SK-N-MC (cell line): ENCODE measurements at places on chromosomes 2 and 18.

DNA sequence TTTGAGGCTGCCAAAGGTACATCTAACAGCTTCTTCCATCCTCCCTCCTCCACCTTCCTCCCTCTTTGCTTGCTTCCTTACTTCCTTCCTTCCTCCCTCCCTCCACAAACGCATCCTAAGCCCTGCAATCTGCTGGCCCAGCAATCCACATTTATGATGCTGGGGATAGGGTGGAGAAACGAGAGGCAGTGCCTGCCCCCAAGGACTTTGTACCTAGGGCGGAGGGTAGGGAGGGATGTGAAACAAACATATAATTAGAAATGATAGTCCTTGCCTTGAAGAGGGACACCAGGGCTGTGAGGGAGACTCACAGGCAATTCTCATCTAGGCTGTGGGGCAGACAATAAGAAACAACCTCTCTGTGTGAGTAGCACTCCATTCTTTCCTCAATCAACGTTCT, 188.3 kb downstream of the ANKRD30B start:
- DNase-seq: no peak

- no peak for DNase-seq
Measured at GRCh38 chr2:162509288-162509968, 165.5 kb downstream of the GCA start.

DNA sequence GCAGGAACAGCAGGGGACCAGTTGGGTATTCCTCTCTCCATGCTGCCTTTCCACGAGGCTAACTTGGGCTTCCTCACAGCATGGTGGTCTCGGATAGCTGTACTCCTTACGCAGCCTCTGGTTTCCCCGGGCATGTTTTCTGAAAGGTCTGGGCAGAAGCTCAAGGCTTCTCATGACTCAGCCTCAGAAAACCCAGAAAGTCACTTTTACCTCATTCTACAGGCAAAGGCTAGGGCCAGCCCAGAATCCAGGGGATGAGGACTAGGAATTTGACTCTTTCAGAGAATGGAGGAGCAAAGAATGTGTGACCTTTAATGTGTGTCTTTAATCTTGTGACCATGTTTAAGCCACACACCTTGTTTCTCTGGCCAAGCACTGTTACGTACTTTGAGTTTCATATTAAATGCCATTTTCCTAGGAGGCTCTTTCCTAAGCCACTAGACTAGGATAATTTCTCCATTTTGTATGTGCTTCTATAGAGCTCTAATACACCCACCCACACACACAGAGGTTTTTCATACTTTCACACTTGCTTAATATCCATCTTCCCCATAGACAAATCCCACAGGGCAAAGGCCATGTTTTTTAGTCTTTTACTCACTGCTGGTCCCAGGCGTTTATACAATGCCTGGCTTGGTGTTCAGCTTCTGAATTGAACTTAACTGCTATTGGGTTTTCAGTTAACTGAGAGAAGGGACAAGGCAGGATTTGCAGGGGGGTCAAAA, 77.3 kb downstream of the LONRF2 start:
- no peak for DNase-seq

DNA sequence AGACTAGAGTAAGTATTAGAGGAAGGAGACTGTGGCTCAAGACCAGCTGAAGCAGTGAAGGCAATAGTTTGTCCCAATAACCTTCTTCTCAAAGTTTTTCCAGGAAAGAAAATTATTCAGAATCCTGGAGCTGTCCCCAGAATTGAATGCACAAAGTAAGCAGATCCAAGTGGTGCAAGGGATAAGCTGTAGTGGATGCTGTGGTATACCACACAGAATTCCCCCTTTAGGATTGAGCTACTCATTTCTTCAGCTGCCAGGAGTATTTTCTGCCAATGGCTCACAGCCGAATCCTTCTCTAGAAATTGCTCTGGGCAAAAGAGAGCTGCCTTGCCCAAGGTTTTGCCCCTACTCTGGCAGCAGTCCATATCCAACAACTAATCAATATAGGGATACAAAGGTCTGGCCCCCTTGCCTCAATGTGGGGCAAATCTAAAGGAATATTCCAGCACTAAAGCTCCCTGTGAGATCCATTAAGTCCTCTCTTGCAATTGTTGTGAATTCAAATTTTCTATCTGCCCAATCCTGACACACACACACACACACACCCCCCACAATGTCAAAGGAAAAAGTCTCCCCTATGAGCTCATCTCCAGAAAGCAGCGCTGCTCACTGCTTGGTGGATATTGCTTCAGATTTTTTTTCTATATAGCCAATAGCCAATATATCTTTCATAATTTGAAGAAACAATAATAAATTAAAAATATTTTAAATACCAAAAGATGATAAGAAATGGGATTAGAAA, 18.4 kb upstream of the TCF7L1 start:
- DNase-seq: no peak

DNA sequence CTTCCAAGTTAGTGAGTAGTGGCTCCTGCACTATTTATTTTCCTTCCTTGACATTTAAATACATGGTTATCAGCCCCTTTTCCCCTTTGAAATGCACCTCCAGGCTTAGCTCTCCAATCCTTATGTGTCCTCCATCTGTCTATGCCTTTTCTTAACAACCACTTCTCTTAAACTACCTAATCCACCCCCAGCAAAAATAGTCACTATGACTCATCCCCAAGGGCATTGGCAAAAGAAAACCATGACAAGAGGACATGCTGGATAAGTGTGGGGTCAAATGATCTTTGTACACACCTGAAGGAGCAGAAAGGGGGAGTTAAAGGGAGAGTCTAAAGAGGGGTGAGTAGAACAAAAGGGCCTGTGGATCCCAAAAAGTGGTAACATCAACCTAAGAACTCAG, 127.2 kb downstream of the ANKRD44 start:
- no peak for DNase-seq

GRCh38 chr2:98900721-98901120, 35.3 kb downstream of the CRACDL start:
- DNase-seq: no peak

DNA sequence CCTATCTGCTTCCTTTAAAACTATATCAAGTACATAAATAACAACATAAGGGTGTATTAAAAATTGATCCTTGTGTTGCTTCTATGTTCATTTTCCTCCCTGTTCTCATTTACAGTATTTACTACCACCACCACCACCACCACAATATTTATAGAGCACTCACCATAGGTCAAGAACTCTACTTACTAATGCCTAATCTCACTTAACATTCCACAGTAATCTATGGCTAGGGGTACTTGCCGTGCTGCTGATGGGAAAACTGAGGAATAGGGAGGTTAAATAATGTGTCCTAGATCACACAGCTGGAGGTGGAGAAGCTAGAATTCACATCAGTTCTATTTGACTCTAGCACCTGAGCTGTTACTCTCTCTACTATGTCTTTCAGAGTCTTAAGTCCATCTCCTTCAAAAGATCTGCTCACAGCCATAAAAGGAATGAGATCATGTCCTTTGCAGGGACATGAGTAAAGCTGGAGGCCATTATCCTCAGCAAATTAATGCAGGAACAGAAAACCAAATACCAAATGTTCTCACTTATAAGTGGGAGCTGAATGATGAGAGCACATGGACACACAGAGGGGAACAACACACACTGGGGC, 54.1 kb upstream of the ZNF385B start:
- DNase-seq: no peak

- no peak for DNase-seq
Measured at GRCh38 chr18:35662293-35663062, 80.9 kb downstream of the GALNT1 start.

GRCh38 chr18:59681521-59682004, 15.7 kb downstream of the CCBE1 start:
- no peak for DNase-seq

GRCh38 chr2:187310701-187311100, 137.4 kb downstream of the CALCRL start:
- DNase-seq: no peak

GRCh38 chr2:31200972-31201371, 16.3 kb downstream of the CAPN14 start:
- no peak for DNase-seq

- no peak for DNase-seq
Measured at GRCh38 chr18:8706791-8707555, 1.6 kb downstream of the MTCL1 start.

- DNase-seq: no peak
Measured at GRCh38 chr2:205780645-205781044, 98.3 kb downstream of the NRP2 start.

GRCh38 chr18:63924551-63924950, 16.8 kb downstream of the SERPINB10 start:
- no peak for DNase-seq

- no peak for DNase-seq
Measured at GRCh38 chr2:158269143-158269542, 167.5 kb downstream of the UPP2 start.

DNA sequence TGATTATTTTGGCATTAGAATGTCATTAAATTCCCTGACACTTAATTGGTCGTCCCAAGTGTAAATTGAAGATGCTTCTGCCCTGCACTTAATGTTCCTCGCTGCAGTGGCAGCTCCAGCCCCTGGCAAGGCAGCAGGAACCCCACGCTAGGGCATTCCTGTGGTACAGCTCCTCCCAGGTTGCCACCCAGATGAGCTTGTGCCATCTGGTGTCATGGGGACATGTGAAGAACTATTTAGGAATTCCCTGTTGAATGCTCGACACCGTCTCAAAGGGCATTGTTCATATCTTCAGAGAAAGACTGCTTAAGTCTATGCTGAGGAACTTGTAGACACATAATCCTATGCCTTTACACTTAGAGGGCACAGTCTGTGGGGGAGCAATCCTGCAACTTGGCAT, 38.9 kb downstream of the BCL2L11 start:
- DNase-seq: no peak

DNA sequence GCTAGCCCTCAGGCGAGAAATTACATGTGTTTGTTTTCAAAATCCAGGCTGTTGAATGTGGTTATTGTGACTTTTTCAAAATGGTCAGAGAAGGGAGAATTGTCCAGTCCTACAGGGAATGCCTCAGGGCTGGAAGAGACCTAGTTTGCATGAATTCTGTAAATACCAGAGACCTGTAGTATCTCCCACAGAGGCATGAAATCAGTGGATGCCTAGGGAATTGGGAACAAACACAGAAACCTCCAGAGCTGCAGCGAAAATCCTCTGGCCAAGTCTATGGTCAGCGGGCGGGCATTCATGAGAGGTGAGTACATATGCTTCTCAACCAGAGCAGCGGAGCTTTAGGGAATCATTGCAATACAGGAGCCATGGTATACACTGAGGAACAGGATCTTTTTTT, 1596.5 kb upstream of the NXPH2 start:
- DNase-seq: no peak

- DNase-seq: no peak
Measured at GRCh38 chr18:29849144-29849543, 1193.4 kb downstream of the DSC3 start.

DNA sequence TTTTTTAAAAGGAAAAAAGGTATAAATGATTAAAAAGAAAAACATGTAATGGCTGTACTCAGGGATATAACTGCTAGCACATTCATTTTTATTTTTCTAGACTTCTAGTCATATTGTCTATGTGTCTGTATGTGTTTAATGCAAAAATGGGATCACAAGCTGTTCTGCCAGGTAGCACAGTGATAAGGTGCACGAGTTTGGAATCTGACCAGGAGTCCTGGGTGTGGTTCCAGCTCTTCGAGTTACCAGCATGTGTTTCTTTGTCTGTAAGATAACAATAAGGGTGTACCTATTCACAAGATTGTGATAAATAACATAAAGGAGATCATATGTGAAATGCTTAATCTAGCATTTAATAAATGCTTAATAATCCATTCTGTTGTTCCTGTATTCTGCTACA, 145.3 kb downstream of the PKP4 start:
- DNase-seq: no peak

- no peak for DNase-seq
Measured at GRCh38 chr2:141496810-141497209, 634.0 kb downstream of the LRP1B start.

DNA sequence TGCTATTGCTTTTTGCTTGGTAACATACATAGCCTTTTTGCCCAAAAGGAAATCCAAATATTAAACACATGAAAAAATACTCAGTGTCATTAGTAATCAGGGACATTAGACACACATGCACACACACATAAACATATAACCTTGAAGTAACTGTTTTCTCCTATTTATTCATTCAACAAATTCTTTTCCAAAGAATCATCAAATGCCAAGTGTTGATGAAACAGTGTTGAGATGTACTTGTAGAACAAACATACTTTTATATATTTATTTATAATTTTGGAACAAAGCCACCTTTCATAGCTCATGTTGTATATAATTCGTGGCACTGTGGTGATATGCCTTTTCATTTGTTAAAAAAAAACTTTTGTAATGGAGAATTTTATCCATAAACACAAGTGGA, 81.0 kb downstream of the APLF start:
- DNase-seq: no peak

GRCh38 chr2:6452702-6453481, 412.8 kb downstream of the CMPK2 start:
- DNase-seq: no peak
